ENCODE measurements at places on chromosomes 3 and 15. TPM values are rescaled to one million over a fixed set of nuclear protein-coding genes. Genes with fewer than 3 reads are reported as not detected.

Gene DTWD1
- 39.2 TPM for total RNA-seq

Gene COMMD2
- total RNA-seq: 38.4 TPM

Gene ZIC1
- total RNA-seq: 2.1 TPM

Gene ADAMTS7
- total RNA-seq: 32.4 TPM

Gene SLC12A1
- not detected for total RNA-seq

Gene UROC1
- not detected for total RNA-seq

Gene GOLGA8S
- under 0.01 TPM for total RNA-seq

Gene NR2E3
- under 0.01 TPM for total RNA-seq

Gene AP3B2
- 0.36 TPM for total RNA-seq

Gene EPHB1
- total RNA-seq: 0.36 TPM

Gene TMEM158
- 4.7 TPM for total RNA-seq

Gene DISP2
- total RNA-seq: 0.36 TPM

Gene FETUB
- total RNA-seq: not detected

Gene GOLGA6A
- under 0.01 TPM for total RNA-seq

Data from osteoblast (primary cell).